Mucosa of descending colon (tissue), 3 donors: ENCODE measurements at places on chromosomes 7 and 10. TPM values are rescaled to one million over a fixed set of nuclear protein-coding genes. Genes with fewer than 3 reads are reported as not detected.

Gene NPY4R
- total RNA-seq, result 25.3 TPM

GRCh38 chr7:100598425-100598824 is 3.7 kb upstream of the PCOLCE start:
- DNase-seq, result no peak

Gene ANKRD30A
- total RNA-seq, result not detected

DNA sequence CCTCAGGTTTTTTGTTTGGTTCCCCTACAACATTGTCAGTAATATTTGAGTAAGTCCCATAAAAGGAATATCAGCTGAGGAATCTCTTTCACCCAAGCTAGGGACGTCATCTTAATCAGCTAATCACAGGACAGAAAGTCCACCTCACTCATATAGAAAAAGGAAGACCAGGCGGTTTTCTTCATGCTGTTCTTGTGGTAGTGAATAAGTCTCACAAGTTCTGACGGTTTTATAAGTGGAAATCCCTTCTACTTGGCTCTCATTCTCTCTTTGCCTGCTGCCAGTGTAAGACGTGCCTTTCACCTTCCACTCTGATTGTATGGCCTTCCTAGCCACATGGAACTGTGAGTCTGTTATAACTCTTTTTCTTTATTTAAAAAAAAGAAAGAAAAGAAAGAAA is 308.1 kb upstream of the PFKP start:
- no peak for DNase-seq

DNA sequence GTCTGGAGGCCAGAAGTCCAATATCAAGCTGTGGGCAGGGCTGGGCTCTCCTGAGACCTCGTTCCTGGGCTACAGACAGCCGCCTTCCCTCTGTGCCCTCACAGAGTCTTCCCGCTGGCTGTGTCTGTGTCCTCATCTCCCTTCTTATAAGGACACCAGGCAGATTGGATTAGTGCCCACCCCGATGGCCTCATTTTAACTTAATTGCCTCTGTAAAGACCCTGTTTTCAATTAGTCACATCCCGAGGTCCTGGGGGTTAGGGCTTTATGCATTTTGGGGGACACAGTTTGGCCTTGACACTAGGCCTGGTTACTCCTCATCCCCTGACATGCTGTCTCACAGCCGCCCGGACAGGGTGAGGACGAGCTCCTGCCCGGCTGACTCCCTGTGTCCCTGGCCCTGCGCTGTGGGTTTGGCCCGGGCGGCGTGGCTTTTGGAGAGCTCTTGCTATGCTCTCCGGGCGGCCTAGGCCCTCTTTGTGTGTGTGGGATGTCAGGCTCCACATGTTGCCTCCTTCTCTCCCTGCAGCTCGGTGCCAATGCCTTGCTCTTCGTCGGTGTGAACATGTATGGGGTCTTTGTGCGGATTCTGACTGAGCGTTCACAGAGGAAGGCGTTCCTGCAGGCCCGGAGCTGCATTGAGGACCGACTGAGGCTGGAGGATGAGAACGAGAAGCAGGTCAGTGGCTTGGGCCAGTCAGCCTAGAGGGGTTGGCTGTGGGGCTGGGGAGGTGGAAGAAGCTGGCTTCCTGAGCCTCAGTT is 18.2 kb downstream of the ADCY1 start:
- DNase-seq, result no peak

Gene OPN4
- 0.20 TPM for total RNA-seq

Gene ZKSCAN1
- total RNA-seq, result 153 TPM

DNA sequence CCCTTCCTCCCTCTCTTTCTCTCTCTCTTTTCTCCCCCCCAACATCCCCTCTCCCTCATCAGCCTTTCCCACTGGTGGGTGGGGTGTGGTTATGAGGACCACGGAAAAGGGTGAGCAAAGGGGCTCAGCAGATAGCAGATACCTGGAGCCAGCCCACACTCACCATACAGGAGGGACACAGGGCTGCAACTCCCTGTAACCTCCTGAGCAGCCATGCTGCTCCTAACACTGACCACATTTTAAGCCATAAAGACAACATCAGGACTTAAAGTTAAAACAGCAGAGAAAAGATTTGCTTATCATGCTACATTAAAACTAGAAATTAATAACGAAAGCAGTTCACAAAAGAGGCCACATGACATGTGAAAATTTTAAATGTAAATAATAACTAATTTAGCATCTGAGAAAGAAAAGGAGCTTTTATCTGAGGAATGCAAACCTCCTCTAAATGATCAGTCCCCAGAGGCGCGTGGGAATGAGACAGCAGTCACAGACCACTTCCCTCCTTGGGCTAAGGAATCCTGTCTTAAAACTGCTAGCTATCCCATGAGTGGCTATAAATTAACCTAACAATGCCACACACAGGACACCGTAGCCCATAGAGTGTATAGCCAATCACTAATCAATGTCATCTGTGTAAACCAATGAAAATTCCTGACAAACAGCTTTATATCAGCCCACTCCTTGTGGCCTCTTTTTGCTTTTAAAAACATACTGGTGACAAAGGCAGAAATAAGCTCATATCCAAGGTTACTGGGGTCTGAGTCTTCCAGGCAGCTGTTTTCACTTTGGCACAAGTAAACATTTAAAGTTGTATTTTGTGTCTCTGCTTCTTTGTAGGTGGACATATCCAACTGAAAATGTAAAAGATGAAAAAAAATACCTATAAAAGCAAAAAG is 33.3 kb downstream of the PKD1L1 start:
- DNase-seq, result no peak

Gene BPGM
- 9.4 TPM for total RNA-seq

- no peak for DNase-seq
Observed at GRCh38 chr10:18010050-18010449, 58.3 kb downstream of the SLC39A12 start.

DNA sequence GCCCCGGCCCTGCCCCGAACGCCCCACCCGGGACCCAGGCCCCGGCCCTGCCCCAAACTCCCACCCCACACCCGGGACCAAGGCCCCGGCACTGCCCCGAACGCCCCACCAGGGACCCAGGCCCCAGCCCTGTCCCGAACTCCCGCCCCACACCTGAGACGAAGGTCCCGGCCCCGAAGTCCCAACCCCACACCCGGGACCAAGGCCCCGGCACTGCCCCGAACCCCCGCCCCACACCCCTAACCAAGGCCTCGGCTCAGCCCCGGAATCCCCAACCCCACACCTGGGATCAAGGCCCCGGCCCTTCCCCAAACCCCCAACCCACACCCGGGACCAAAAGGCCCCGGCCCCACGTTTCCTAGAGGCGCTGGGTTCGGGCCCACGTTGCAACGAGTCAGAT is 1.1 kb upstream of the LARP4B start:
- no peak for DNase-seq

DNA sequence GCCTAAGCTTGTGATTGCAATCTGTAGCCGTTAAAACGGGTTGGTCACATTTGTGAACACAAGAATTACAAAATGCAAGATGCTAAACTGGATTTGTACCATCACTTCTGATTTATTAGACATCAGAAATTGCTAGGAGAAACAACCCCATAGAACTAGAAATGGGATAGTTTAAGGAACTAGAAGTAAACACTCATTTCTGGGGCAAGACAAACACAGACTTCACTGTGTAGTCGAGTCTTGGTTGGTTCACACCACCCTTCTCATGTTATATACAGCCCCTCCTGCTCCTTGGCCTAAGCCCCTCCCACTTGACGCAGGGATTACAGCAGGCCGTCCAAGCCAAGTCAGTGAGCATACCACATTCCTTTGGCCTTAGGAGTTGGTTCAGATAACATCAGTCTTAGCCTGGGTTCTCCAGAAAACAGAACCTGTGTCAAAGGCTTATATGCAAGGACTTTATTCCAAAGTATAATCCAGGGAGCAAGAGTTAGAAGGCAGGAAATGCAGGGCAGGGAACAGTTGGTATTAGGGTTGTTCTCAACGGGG is 2.0 kb upstream of the NRAP start:
- no peak for DNase-seq

DNA sequence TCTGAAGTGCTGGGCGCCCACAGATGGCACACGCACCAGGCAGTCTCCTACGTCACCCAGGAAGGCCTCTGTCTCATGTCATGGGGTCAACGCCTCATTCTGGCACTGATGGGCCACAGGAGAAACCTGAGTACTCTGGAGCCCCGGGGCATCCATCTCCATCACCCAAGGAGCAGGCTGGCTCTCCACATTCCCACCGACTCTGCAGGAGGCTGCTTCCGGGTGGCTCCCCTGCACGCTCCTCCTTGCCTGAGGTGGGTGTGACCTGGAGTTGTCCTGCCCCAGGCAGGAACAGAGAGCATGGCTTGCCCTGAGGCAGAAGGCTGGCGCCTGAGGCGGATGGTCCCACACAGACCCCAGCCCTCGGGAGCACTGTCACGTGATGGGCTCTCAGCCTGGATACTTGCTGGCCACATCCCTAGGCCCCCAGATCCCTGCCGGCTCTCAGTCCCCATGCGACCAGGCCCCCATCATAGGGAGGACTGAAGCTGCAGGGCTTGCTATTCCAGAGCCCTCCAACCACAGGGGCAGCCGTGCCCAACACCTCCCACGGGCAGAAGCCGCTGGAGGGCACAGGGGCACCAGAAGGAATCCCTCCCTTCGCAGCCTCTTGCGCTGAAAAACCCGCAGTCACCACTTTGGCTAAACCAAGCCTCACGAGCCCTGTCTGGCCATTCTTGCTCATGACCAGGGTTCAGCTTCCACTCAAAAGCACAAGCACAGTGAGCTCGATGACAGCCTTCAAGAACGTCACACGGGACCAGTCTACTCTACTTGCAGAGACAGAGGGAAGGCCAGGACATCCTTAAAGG is 80.7 kb downstream of the MAD1L1 start:
- no peak for DNase-seq

- DNase-seq, result no peak
Observed at GRCh38 chr10:75466886-75467285, 35.5 kb downstream of the LRMDA start.

Gene PRKG1
- total RNA-seq, result 21.1 TPM

Gene TRIL
- 1.5 TPM for total RNA-seq

- DNase-seq, result no peak
Observed at GRCh38 chr10:131144196-131144595, 167.3 kb downstream of the TCERG1L start.

DNA sequence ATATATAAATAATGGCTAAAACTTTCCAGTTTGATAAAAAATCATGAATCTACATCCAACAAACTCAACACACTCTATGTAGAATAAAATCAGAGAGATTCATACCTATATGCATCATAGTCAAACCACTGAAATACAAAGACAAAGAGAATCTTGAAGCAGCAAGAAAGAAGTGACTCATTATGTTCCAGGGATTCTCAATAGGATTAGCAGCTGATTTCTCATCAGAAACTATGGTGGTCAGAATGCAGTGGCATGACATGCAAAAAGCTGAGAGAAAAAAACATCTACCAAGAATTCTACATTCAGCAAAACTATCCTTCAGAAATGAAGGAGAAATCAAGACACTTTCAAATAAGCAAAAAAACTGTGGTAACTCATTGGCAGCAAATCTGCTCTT is 187.4 kb downstream of the RNLS start:
- DNase-seq, result no peak

GRCh38 chr7:32618470-32618869 is 123.2 kb downstream of the AVL9 start:
- no peak for DNase-seq
